HFF-Myc (cell line): ENCODE measurements at places on chromosomes 1 and 21.

GRCh38 chr21:28396421-28396820 is 596.3 kb downstream of the LTN1 start:
- no peak for DNase-seq

DNA sequence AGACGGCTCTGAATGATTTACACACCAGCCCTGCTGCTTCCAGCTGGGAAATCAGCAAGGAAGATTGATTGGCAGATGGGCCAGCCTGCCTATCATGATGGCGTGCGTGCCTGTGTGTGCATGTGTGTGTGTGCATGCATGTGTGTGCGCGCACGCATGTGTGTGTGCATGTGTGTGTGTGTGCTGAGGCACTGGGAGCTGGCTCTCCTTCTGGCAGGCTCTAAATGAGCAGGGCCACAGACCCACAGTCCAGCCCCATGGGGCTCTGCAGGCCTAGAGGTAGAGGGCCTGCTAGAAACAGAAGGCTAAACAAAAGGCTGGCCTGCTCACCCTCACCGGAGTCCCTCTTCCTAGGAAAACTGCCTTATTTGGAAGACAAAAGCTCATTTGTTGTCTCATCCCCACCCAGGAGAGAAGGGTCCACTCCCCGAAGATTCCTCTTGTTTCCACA is 6.0 kb downstream of the KLHDC8A start:
- DNase-seq, result no peak

DNA sequence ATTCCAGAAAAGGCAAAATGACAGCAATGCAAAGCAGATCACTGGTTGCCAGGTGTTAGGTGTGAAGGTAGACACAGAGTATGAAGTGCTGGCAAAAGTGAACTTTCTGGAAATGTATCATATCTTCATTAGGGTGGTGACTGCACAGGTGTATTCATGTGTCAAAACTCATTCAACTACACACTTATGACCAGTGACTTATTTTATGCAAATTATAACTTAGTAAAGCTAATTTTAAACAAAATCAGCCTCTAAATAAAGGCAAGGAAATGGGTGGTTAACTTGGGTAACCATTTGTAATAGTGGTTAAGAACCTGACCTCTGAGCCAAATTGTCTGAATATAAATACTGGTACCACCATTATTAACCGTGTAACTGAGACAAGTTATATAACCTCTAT is 7.4 kb downstream of the COP1 start:
- no peak for DNase-seq

- no peak for DNase-seq
These were observed 400.7 kb downstream of the NEGR1 start for GRCh38 chr1:71881611-71882010.

- no peak for DNase-seq
These were observed 61.8 kb upstream of the ETS2 start for GRCh38 chr21:38743772-38744529.

DNA sequence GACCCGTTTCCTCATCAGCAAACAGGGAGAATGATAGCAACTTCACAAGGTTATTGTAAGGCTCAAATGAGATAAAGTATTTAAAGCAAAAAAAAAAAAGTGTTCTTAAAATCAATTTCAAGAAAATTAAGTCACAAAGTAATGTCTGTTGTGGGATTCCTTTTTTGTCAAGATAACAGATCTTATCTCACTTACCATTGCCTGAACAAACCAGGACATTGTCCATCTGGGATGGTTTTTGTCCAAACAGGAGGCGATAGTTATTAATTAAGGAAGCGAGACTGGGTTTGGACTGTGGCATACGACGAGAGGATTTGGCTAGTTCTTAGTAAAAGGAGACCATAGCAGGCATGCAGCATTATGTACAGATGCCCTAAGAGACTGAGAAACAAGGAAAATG is 458.4 kb downstream of the SMYD3 start:
- no peak for DNase-seq

DNA sequence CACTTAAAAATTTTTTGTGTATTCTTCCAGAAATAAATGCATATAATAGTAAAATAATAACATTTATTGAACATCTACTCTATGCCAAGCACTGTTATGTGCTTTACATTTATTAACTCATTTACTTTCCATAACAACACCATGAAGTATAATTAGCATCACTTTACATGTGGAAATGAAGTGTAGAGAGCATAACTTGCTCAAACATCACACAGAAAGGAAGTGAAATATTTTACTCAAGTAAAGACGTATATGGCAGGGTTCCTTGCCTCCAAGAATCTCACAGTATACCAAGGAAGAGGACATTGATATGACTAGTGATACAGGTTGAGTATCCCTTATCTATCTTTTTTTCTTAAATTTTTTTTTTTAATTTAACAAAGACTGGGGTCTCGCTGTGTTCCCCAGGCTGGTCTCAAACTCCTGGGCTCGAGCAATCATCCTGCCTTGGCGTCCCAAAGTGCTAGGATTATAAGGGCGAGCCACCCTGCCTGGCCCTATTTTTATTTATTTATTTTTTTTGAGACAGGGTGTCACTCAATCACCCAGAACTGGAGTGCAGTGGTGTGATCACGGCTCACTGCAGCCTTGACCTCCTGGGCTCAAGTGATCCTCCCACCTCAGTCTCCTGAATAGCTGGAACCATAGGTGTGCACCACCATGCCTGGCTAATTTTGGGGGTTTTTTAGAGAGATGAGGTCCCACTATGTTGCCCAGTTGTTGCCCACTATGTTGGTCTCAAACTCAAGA is 7.7 kb upstream of the CLIC4 start:
- DNase-seq, result no peak

GRCh38 chr21:34129039-34129891 is 55.9 kb downstream of the MRPS6 start:
- DNase-seq, result peak; percentile 90

DNA sequence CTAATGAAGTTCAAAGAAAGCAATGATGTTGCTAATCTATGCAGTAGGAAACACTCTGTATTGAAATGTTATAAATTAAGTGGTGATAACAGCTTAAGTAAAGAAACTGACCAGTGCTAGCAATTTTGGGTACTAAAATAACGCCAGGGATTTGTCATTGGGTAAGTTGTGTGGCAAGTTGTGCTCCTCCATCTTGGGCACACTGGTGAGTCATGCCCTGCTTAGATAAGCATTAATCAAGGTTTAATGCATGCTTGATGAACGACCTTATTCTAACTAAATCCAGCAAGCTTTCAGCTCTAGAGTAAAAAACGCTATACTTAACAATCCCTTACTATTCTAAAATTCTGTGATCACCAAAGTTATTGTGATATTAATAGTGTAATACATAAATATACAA is 25.2 kb downstream of the VAMP4 start:
- no peak for DNase-seq
